ENCODE measurements at places on chromosomes 2 and 18.

DNA sequence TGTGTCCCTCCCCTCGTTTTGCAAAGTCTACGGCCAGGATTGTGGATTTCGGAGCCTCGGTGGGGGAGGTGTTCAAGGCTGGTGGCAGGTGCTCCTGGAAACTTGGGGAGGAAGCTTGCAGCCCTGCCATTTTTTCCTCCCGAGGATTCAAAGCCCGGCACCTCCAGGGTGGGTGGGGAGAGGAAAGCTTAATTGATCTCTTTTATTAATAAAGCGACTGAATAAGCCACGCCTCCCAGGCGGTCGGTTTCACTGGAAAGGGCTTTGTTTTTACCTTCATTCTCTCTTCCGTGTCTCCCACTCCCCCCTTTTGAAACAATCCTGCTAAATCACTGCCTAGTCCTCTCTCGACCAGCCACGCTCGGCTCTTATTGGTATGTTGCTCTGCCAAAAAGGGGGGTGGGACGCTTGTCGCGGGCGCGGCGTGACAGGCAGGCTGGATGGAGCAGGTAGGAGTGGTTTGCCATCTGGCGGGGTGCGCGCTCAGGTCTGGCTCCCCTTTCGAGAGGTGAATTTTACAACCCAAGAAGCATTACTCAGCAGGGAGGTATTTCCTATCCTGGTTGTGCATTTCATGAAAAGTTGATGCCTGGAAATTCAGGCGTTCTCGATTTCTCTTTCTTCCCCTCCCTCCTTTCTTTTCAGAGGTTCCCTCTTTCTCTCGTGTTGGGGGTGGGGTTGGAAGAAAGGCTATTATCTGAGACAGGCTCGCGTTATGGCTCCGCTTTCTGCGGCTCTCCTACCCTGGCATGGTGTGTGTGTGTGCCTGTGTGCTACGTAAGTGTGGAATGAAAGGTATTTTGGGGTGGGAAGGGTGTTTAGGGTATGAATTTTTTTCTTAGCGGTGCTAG, 1.4 kb downstream of the NEDD4L start:
- no peak for DNase-seq

- no peak for DNase-seq
Measured at GRCh38 chr2:71003396-71003795, 8.7 kb upstream of the TEX261 start.

DNA sequence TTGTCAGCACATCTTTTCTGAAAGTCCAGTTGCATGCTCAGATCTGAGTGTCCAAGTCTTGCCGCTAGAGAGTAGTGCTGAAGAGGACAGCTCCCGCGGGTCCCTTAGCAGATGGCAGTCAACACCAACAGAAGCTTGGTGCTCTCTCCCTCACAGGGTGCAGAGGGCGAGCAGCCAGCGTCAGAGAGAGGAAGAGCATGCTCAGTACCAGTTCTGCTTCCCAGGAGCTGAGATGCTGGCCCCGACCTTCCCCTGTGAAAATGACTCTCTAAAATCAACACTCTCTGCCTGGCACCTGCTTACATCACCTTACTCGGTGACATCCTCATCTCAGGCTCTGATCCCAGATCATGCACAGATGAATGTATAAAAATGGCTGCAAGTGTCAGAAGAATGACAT, 86.0 kb upstream of the TWIST2 start:
- no peak for DNase-seq

DNA sequence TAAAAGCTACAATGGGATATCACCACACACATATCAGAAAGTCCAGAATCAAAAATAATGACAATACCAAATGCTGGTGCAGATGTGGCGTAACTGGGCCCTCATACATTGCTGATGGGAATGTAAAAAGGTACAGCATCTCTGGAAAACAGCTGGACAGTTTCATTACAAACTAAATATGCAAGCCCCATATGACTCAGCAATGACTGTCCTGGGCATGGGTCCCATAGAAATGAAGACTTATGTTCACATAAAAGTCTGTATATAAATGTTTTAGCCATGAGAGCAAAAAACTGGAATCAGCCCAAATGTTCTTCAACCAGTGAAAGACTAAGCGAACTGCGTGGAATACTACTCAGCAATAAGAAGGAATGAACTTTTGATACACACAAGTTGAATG, 56.7 kb downstream of the ALPK2 start:
- peak; percentile 96 for DNase-seq

GRCh38 chr2:186820303-186820702, 28.7 kb downstream of the ZSWIM2 start:
- no peak for DNase-seq

GRCh38 chr2:75519843-75520242, 40.9 kb downstream of the EVA1A start:
- no peak for DNase-seq

- DNase-seq: peak; percentile 75
Measured at GRCh38 chr2:105337122-105338019, at the start of gene C2orf49. Gene C2orf49, plus strand, starts transcription at chr2:105337540. Its CDS starts 48 bp downstream, at chr2:105337588.

GRCh38 chr2:21381421-21381820, 257.7 kb downstream of the TDRD15 start:
- no peak for DNase-seq

DNA sequence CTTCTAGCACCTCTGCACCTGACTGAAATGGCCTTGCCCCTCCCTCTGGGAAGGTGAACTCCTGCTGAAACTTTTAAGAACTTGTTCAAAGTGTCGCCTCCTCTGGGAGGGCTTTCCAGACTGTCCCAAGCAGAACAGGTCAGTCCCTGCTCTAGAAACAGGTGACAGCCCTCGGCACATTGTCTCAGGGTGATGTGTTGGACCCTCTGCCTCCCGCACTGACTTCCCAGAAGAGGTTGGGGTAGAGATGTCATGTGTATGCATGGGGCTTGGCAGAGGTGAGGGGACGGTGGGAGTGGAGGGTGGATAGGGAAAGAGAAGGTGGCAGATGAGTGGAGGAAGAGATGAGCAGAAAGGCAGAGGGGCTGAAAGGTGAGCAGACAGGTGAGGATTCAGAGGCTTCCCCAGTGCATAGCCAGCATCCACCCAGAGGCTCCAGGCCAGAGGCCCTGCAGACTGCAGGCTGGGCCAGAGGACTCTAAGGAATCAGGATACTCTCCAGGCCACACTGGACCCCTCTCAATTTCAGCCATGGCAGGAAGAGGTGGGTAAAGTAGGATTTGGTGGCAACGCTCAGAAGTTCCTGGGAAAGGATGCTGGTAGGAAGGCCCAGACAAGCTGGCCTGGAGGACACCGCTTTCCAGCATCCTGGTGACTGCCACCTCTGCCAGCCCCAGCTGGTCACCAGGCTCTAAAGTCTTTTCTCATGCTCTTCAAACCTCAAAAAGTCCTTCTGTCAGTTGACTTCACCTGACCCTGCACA, 24.8 kb upstream of the TNS1 start:
- no peak for DNase-seq

DNA sequence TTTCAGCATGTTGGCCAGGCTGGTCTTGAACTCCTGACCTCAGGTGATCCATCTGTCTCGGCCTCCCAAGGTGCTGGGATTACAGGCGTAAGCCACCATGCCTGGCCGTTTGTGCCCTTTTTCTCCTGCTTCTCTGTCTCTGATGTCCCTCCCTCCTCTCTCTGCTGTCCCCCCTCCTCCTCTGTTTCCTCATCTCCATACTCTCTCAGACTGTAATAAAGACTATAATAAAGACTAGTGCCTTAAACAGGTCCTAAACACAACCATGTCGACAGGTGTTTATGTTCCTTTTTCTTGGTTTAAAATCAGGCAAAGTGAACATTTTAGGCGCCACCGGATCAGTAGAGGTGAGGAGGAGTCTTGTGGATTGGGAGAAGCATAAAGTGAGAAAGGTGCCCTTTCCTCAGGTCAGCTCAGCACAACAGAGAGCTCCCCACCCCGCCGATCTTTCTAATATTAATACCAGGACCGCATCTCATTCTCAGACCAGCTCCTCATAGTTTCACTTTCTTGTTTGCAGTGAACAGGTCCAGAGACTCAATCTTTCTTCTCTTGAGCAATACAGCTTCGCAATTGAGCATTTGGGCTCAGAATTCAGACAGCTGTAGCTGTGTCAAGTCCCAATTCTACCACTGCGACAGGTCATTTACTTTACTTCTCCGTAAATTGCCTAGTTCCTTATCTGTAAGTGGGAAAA, 23.7 kb downstream of the TIMM21 start:
- no peak for DNase-seq

- no peak for DNase-seq
Measured at GRCh38 chr2:50987616-50988313, 44.2 kb downstream of the NRXN1 start.

- DNase-seq: no peak
Measured at GRCh38 chr2:241673797-241674725, 12.6 kb downstream of the DTYMK start.

GRCh38 chr2:3596901-3597417, 2.0 kb downstream of the COLEC11 start:
- DNase-seq: no peak
